ENCODE measurements at places on chromosomes 13 and 19.

DNA sequence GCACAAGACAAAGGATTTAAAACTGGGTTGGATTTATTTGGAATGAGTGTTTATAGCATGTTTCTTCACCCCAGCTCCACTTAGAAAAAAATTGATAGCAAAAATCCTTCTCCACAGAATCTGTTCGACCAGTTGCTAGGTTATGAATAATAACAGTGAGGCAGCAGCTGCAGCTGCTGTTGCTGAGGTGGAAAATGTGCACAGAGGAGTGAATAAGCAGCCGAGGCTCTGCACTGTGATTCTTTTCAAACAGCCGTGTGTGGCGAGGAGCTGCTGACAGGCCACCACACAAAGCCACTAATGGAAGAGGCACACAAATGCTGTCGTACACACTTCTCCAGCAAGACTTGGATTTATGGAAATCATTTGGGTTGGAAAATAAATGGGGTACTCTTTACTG is 6.4 kb upstream of the RASL11A start:
- no peak for ATAC-seq

- peak; percentile 83 for ATAC-seq
Measured at GRCh38 chr19:982567-983170, 1.5 kb upstream of the WDR18 start.

DNA sequence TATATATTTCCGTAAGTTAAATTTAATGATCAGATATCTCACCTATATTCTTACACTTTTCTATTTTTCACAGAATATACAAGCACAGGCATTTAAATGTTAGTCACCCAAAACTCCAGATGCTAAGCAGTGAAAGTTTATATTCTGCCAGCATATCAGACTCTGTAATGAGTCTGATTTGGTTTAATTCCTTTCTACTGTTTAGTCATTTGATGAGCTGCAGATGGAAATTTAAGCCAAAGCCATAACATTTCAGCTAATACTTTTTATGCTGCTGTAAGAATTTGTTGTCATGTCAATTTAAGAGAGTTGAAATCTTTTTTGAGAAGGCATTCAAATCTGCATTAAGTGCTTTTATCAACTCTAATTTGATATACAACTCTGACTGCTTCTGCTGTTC is 8.0 kb downstream of the FRY start:
- no peak for ATAC-seq

GRCh38 chr13:85282876-85283275 is 516.3 kb downstream of the SLITRK6 start:
- no peak for ATAC-seq

GRCh38 chr19:28393574-28394336 is 819.2 kb downstream of the UQCRFS1 start:
- peak; percentile 41 for ATAC-seq

DNA sequence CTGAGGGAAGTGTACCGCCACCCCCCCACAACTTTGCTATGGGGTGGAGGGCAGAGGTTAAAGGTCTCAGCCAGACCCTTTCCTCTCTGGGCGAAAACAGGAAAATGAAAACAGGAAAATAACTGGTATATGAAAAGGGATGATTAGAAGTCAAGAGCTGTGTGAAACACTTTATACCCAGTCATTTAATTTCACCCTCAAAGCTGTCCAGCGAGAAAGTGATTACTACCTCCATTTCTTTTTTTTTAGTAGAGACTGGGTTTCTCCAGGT is 575 bp upstream of the PHLDB3 start:
- ATAC-seq, result no peak

DNA sequence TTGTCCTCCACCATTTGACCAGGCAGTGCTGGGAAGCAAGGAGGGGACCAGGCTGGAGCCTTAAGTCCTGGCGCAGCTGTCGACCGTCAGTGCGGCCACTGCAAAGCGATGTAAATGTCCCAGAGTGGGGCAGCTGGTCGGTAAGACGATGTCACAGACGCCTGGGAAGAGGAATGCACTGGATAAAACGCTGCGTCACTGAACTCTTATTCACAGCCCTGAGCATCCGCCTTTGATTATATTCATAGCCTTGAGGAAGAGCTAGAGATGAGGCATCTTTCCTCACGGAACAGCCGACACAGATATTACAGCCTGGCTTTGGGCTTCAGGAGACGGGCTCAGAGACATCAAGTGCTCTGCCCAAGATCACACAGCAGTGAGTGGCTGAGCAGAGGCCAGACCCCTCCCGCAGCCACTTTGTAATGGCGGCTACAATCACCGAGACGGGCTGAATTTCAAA is 17.6 kb upstream of the TUBGCP3 start:
- no peak for ATAC-seq

GRCh38 chr19:44891016-44891882 is at the start of gene TOMM40:
Gene TOMM40 (plus strand): TSS chr19:44891254. CDS start chr19:44891416, 162 bp downstream.
- no peak for ATAC-seq

GRCh38 chr19:5492635-5493409 is 37.6 kb downstream of the ZNRF4 start:
- ATAC-seq, result no peak

GRCh38 chr13:34671137-34671536 is 270.9 kb upstream of the NBEA start:
- ATAC-seq, result no peak
